ENCODE measurements at places on chromosomes 6 and 20. TPM values are rescaled to one million over a fixed set of nuclear protein-coding genes. Genes with fewer than 3 reads are reported as not detected.

ZBP1 gene
- total RNA-seq: not detected

MCHR2 gene
- not detected for total RNA-seq

RNF144B gene
- 9.0 TPM for total RNA-seq

OR2B6 gene
- total RNA-seq: not detected

PNLDC1 gene
- 0.12 TPM for total RNA-seq

RFX6 gene
- total RNA-seq: 0.31 TPM

BAG2 gene
- 8.5 TPM for total RNA-seq

OPN5 gene
- not detected for total RNA-seq

GSTA3 gene
- total RNA-seq: not detected

DNA sequence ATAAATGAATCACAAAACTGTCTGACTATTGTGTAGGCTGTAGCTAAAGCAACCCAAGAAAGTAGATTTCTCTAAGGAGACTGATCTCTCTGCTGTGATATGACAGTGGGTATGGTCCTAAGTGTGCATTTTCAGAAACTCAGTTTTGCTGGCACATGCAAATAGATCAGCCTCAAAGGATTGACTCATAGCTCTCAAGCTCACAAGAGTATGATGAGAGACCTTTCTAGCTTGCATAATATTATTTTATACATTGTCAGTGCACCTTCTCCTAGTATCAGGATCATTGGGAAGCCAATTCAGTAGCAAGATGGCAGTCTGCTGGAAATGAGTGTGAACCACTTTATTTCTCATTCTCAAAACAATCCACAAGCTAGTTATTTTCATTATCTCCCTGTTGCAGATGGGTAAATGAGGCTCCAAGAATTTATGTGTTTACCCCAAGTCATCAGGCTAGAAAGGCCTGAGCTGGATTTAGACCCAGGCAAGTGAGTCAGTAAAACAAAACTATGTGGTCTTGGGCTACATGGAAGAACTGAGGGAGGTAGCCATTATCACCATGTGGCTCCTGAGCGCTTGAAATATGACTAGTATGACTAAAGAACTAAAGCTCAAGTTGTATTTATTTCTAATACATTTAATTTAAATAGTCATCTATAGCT is 27.9 kb upstream of the PLCB4 start:
- DNase-seq: no peak

DNA sequence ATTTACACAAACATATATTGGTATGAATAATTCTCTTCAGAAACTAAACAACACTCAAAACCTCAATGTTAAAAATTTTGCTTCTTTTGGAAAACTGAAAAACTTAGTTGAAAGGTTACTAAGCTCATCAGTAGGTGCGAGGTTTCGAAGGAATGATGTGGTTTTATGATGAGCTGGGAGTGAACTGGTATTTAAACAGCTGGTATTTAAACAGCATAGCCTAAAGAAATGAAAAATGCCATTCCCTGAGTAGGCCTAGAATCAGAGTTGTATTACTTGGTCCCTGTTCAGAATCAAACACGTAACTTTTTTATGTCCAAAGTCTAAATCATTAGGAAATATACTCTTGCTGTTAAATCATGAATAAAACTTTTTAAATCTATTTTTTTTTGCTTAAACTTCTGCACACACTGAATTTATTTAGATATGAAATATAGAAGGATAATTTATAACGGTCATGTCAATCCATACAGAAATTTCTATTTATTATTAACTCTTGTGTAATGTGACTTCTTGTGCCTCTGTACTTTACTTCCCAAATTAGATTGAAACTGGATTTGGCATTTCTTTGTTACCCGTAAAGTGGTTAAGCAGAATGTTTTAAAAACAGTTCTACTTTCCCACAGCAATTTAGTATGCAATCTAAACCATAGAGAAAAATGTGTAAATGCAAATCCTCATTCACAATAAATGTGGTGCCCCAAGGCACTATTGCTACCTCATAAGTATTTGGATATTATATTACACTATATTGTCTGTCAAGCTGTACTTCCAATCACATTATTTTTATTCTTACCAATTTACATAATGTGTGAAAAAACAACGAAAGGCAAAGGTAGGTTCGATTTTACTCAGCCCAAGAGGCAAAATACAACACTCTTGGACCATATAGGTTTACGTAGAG is 124.1 kb downstream of the HS3ST5 start:
- DNase-seq: no peak

GRCh38 chr6:159966339-159966738 is 2.5 kb upstream of the IGF2R start:
- DNase-seq: no peak

DNA sequence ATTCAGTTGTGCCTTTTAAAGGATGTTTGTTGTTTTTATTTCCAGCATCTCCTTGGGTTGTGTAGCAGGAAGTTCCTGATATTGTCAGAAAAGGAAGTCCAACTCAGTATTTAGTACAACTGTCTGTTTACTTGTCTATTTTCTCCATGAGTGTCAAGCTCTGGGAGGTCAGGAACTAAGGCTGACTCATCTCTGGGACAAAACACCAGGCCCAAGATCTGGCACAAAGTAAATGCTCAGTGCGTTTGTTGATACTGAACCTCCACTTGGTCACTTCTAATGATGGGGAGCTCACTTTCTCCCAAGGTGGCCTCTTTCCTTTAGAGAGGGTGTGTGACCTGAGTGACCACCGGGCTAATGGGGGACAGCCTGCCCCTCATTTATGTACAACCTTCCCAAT is 12.6 kb upstream of the PIGU start:
- DNase-seq: no peak

DNA sequence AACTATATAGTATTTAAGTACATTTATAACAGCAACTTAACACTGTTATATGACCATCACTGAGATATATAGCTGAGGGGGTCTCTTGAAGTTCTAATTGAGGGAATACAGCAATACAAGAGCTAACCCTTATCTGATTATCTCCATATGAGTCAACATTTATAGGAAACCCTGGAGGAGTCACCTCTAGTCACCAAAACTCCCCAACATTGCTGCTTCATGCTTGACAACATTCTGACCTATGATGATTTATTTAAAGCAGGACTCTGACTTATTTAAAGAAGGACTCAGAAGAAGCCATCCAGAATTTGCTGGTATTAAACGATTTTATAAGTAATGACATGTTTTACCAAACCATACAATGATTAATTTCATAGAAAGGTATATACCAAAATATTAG is 182.6 kb upstream of the NOX3 start:
- no peak for DNase-seq

DNA sequence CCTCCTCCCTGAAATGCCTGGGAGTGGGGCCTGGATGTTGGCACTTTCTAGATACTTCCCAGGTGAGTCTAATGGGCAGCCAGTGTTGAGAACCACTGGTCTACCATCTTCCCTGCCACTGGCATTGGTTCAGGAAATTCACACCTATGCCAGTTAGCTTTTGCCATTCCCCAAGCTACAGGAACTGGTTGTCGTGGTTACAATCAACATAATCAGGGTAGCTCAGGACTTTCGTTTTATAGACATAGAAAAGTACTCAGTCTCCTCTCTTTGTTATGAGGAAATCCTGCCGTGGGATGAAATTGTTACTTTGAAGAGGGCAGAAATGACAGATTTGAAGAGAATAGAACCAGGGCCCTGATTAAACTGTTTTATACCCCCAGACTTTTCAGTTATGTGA is 127.9 kb upstream of the FOXO3 start:
- no peak for DNase-seq

GRCh38 chr6:125932451-125932795 is 24.1 kb upstream of the HINT3 start:
- DNase-seq: no peak

DNA sequence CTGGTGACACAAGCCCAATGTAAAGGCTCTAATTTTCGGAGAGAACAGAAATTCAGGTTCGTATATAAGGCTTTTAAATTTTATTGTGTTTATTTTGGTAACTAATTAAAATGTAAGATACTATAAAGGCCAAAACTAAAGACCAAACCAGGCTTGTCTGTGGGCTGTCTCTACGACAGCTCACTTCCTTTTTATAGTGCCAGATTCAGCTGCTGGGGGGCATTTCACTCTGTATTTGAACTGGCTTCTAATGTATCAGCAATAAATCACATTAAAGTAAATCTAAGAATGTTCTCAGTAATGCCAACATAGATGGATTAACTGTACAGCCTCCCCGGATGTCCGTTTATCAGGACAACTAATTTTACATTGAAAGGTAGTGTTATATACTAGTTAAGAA is 31.1 kb upstream of the STXBP5 start:
- no peak for DNase-seq

DNA sequence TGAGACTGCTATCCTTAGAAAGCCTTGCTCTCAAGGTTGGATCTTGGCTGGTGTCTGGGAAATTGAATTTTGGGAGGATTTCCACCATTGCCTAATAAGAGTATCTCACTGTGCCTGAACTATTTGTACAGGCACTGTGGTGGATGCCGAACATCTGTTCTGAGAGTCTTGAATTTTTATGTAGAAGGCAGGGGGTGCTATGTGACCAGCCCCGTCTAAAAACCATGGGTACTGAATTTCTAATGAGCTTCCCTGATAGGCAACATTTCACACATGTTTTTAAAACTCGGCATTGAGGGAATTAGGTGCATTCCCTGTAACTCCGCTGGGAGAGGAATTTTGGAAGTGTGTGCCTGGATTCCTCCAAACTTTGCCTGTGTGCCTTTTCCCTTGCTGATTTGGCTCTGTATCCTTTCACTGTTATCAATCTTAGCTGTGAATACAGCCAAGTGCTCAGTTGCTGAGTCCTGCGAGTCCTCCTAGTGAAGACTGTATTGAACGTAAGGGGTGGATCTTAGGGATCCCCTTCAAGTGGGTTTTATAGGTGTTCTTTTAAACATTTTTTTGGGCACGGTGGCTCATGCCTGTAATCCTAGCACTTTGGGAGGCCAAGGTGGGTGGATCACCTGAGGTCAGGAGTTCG is 27.6 kb upstream of the SCAF8 start:
- peak; percentile 18 for DNase-seq

GRCh38 chr6:149763866-149764265 is 14.3 kb downstream of the PCMT1 start:
- no peak for DNase-seq

GRCh38 chr20:12243327-12243726 is 325.6 kb downstream of the BTBD3 start:
- no peak for DNase-seq

GRCh38 chr20:13221673-13222318 is 722 bp downstream of the ISM1 start:
- peak; percentile 83 for DNase-seq

DNA sequence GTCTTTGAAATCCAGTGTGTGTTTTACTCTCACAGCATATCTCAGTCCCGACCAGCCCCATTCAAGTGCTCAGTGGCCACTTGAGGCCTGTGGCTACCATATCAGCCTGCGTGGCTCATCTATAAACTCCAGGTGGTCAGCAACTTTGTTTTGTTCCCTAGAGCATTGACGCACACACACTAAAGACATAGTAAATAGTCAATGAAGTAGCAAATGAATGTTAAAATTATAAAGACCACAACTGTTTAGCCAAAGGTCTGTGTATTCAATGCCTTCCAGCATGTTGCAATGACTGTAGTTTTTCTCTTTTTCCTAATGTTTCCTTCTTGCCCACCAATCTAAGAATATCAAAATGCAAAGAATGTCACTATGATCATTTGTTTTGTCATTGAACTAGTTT is 238.2 kb upstream of the ZNF217 start:
- DNase-seq: no peak

GRCh38 chr6:123526128-123526527 is 110.6 kb downstream of the TRDN start:
- no peak for DNase-seq

Measured in GM23338 (cell line).